ENCODE measurements at places on chromosomes 11 and 22. TPM values are rescaled to one million over a fixed set of nuclear protein-coding genes. Genes with fewer than 3 reads are reported as not detected.

- H3K27me3 ChIP-seq: no peaks in the 10 kb centered on the region
- peaks cover 6% of the 10 kb centered on the region for H3K4me1 ChIP-seq
- H3K36me3 ChIP-seq: no peaks in the 10 kb centered on the region
- DNase-seq: no peak
- no peak overlapping the region for H3K27ac ChIP-seq
These were observed 175.2 kb downstream of the SBF2 start for GRCh38 chr11:10118865-10119264.

GRCh38 chr11:17744151-17744940, 9.8 kb downstream of the KCNC1 start:
- no peak overlapping the region for H3K27ac ChIP-seq
- H3K4me1 ChIP-seq: no peaks in the 10 kb centered on the region
- no peaks in the 10 kb centered on the region for H3K36me3 ChIP-seq
- H3K27me3 ChIP-seq: peaks cover 22% of the 10 kb centered on the region
- peak; percentile 34 for DNase-seq

KCNJ5 gene
- not detected for total RNA-seq

DNA sequence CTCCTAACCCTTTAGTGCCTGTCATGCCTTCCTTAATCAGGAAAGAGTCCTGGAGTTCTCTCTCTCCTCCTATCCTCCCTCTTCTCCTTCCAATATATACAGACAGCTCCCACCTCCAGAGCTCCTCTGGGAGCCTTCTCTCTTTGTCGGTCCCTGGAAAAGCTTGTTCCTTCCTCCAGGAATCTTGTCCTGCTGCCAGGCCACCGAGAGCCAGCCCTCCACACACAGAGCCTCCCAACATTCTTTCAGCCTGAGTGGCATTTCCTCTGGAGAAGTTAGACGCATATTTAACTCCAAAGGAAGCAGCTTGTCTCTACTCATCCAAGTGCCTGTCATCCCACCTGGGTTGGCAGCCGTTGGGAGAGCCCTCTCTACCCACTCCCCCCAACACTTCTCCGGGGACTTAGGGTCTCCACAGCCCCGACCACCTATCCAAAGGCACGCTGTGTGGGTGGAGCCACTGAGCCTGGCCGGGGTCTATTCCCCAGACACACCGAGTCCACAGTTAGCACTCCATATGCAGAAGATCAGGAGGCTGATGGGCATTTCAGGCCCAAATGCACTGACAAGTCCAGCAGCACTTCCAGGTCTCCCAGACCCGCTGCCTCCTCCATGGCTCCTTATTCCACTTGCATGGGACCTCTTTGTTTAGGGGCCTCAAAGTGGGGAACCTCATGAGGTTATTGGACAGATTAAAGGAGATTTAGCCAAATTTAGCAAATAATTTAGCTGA, 31.1 kb downstream of the DKK3 start:
- H3K27ac ChIP-seq: peak overlapping the region; percentile 95
- peaks cover 64% of the 10 kb centered on the region for H3K4me1 ChIP-seq
- peak; percentile 96 for DNase-seq

- H3K4me3 ChIP-seq: no peak overlapping the region
- DNase-seq: no peak
- H3K27me3 ChIP-seq: peaks cover 4% of the 10 kb centered on the region
- no peak overlapping the region for H3K27ac ChIP-seq
- no peaks in the 10 kb centered on the region for H3K36me3 ChIP-seq
These were observed 82.4 kb downstream of the ISX start for GRCh38 chr22:35148381-35148780.
